Lower lobe of right lung (tissue), 2 donors: ENCODE measurements at places on chromosomes 6 and 20.

DNA sequence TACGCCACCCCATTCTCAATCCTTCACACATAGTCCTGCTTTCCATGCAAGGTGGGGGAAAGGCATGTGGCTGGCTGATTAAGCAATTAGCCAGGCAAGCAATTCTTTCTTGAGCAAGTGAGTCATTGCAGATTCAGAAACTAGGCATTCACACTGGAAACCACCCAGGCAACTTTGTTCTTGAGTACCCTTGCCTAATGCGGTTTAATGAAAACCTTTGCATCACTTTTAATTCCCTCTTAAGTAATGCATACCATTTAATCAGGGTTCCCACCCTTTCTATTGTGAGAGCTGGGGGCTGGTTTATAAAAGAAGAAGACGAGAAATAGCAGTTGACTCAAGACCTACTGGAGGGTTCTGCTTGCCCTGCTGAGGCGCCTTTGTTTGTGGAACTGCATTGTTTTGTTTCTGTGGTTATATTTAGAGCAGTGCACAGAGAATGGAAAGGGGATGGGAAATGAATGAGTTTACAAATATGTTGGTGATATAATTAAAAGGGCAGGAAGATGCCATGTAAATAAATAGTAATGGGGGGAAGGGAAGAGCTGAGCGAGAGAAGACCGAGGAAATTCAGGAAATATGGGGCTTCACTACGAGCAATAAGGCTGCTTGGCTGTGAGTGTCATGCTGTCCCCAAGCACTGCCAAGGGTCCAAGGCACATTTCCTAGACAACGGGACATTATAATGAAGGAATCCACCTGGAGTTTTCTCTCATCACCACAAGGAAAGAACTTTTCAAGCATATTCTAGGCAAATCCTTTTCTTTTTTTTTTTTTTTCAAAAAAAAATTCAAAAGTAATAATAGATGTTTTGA lies 48.8 kb upstream of the TSHZ2 start:
- no peaks in the 10 kb centered on the region for H3K36me3 ChIP-seq
- no peak for DNase-seq
- no peak overlapping the region for H3K27ac ChIP-seq

DNA sequence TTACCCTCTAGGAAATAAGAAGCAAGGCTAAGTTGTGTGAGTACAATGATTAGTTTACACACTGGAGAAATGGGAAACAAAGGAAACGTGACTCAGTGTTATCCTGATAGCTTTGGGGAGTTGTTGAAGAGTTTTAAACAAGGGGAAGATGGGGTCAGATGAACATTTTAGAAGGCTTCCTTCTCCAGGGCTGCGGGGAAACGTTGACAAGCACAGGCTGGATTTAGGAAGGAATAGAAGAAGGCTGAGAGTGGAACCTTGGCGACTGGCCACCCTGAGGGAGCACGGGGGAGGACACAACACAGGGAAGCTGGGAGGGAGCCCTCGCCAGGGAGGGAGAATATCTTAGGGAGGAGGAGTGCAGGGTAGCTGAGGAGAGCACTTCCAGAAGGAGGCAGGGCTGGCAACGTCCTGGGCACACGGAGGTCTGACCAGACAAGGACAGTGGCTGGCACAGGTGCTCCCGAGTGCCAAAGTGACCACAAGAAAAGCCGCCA lies 134.7 kb downstream of the AIG1 start:
- no peaks in the 10 kb centered on the region for H3K27me3 ChIP-seq
- no peak overlapping the region for H3K4me3 ChIP-seq
- H3K4me1 ChIP-seq = no peaks in the 10 kb centered on the region
- no peak for DNase-seq
- H3K36me3 ChIP-seq = no peaks in the 10 kb centered on the region

DNA sequence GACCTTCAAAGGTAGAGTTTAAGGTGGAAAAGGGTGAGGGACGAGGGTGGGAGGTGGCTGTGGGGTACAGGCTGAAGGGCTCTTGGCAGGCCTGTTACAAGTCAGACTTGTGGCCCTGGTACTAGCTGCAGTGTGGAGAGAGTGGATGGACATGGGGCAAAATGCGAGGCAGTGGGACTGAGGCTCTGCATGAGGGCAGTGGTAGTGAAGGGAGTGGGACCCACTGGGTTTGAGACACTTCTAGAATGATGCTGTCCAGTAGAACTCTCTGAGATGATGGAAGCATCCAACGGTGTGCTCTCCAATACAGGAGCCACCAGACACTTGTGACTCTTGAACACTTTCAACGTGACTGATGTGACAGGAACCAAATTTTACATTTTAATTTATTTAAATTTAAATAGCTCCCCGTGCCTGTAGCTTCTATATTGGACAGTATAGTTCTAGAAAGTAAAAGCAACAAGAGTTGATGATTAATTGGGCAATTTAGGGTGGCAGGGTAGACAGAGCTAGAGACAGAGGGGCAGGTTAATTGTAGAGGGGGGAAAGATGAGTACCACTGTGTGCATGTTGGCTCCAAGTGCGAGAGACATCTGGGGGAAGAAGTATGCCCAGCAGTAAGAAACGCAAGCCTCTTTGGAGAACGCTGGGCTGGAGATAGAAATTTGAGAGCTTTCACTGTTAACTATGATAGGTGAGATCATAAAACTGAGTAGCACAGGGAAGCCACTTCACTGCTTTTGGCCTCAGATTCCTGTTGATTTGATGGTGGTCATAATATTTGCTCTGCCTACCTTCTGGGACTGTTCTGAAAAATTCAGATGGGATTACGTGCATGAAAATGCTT lies 77.5 kb downstream of the TXNDC5 start:
- H3K4me1 ChIP-seq = peaks cover 2% of the 10 kb centered on the region
- no peak overlapping the region for H3K27ac ChIP-seq
- no peak for DNase-seq
- no peak overlapping the region for H3K4me3 ChIP-seq
- no peaks in the 10 kb centered on the region for H3K27me3 ChIP-seq
- H3K36me3 ChIP-seq = no peaks in the 10 kb centered on the region

- no peaks in the 10 kb centered on the region for H3K36me3 ChIP-seq
- no peaks in the 10 kb centered on the region for H3K4me1 ChIP-seq
- no peak overlapping the region for H3K27ac ChIP-seq
- no peak overlapping the region for H3K4me3 ChIP-seq
- H3K27me3 ChIP-seq = no peaks in the 10 kb centered on the region
Measured at GRCh38 chr6:25250878-25251277, 28.3 kb upstream of the CARMIL1 start.
